ENCODE measurements at places on chromosomes 2 and 18.
A peak's percentile ranks its signal among the peaks of the same experiment; 100 is the strongest.

- peak; percentile 75 for DNase-seq
These were observed 739 bp downstream of the PKDCC start for GRCh38 chr2:42048299-42049220.

GRCh38 chr18:5891854-5892215 lies 3.5 kb downstream of the TMEM200C start:
- no peak for DNase-seq

GRCh38 chr2:4507661-4508060 lies 804.3 kb downstream of the DCDC2C start:
- no peak for DNase-seq

- DNase-seq: no peak
These were observed 5.5 kb upstream of the CCDC68 start for GRCh38 chr18:54964741-54965140.

- DNase-seq: no peak
These were observed 11.5 kb downstream of the DNMT3A start for GRCh38 chr2:25330273-25330672.

DNA sequence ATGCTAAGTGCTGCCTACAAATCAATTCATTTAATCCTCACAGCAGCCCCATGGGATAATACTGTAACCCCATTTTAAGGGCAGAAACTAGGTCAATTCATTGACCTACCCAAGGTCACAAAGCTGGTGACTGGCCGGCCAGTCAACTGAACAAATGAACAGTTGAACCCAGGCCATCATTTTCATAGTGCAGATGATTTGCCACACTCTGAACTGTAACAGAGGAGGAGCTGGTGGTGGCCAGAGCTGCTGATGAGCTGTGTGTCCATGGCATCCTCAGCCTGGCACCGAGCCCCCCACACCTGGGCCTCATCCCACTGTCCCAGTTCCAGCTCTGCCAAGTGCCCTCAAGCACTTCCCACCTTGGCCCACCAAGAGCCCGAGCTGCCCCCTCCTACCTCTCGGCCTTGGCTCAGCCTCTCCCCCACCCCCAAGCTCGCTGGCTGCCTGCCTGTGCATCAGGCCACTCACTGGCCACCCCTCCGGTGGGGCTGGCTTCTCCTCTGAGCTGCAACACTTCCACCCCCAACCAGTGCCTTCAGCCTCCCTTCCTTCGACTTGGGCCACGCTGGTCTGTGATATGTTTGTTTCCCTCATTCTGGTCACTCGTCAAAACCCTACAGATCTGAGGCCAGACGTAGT lies 58.4 kb downstream of the ATOH8 start:
- no peak for DNase-seq

Data from sigmoid colon (tissue), 7 donors.